ENCODE measurements at places on chromosomes 5 and 9.

DNA sequence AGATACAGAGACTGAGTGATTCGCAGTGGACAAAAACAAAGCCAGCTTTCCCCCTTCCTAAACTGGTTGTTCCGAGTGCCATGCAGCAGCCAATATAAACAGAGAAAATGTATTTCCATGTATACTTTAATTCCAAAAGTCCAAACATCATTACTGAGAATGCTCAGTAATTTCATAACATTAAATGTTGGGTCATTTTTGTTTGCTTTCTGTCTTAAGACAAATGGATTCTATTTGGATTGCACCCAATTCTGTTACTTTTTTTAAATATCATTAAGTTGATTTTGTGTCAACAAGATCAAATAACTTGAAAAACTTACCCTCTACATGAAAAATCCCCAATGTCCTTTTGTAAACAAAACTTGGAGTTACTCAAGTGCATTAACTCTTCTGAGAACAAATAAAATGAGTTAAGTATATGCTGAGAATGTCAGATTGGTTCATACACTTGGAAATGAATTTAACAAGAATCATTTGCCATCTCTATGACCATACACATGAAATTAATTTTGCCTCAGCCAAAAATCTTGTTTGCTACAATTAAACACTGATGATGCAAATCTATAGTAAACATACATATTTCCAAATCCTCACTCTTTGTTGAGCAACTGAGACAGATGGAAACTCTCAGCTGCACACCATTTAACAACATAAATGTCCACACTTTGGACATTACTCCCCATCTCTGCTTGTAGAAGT, 19.4 kb downstream of the LURAP1L start:
- DNase-seq, result no peak

DNA sequence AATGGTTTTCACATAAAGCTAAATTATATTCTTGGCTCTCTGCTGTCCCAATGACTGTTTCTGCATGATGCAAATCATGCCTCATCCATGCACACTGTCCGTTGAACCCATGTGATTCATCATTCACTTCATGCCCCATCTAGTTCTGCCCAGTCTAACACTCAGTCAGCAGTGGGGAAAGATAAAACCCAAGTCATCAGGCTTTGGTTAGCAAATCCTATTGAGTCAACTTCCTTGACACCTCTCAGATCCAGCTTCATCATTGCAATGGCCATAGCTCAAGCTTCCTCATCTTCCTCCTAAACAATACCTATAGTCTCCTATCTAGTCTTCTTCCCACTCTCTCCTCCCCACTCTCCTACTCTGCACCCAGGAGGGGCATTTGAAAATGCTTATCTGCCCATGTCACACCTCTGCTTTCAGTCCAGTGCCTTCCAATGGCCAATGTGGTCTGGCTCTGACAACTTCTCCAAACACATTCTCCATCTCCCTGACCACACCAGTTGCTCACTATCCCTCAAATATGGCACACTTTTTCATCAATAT, 266.0 kb upstream of the TRIM32 start:
- no peak for DNase-seq

- no peak for DNase-seq
Observed at GRCh38 chr5:76425146-76425545, 22.1 kb downstream of the IQGAP2 start.

DNA sequence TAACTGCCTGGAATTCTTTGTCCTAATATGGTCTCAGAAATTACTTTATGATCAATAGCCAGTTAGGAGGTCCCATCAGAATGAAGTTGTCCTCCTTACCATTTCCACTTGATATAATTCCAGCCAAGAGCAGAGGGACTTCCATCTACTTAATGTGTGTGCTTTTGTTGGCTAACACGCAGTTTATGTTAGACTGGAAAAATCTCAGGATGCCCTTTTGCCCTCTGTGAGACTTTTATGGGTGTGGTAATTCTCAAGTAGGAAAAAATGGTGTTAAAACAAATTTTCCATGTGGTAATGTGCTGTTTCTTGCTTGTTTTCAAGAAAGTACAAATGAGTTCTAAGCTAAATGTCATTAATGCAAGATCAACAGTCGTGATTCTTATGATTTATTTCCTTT, 327.1 kb downstream of the MTRR start:
- no peak for DNase-seq

DNA sequence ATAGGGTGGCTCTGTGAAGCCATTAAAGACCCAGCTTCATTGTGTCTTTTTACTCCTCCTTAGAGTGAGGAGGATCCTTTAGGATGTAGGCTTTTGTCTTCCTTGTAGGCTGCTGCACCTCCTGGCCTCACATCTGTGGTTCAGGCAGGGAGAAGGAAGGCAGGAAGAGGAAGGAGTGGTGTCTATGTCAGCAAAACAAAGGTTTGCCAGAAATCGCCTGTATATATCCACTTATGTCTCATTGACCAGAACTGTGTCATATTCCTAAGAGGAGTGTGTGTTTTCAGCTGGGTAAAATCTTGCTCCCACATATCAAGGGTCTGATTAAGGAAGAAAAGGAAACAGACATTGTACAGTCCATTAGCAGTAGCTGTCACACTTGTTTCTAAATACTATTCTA, 213.8 kb downstream of the ARHGAP26 start:
- DNase-seq, result no peak

DNA sequence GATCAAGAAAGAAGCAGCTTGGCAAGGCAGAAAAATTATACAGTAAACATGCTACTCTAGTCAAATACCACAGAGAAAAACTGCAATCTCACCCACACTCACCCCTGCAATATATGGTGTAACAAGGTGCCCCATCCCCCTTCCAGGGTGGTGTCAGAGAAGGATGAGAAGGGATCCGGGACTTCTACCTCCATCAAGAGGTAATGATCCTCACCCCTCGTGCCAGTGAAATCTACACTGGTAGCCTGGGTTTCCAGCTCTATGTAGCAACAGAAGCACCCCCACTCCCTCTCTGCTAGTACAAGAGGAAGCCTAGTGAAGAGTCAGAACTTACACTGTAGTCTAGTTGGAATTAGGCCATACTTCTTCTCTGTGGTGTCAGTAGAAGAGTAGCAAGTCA, 18.9 kb downstream of the SLCO4C1 start:
- DNase-seq, result no peak

- DNase-seq, result no peak
Observed at GRCh38 chr5:165858118-165858517, 2352.7 kb downstream of the MAT2B start.

DNA sequence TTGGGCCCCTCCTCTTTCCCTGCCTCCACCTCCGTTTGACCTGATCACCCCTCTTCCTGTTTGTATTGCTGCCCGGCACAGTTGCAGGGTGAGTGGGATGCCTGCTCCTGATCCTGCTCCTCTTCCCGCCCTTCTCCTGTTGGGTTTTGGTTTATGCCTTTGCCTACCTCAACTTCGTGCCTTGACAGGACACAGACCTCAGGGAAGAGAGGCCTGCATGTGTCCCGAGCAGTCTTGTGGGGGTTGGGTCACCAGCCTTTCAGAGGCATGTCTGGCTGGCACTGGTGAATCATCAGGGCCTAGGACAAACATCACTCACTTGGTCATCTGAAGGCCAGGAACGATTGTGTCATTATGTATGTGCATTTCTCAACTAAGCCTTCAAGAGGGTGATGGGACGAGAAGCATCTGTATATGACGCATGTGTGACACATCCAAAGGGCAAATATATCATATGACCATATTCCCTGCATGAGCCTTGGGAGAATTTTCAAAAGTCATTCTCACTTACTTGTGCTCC, 56.9 kb downstream of the NPR3 start:
- DNase-seq, result no peak

DNA sequence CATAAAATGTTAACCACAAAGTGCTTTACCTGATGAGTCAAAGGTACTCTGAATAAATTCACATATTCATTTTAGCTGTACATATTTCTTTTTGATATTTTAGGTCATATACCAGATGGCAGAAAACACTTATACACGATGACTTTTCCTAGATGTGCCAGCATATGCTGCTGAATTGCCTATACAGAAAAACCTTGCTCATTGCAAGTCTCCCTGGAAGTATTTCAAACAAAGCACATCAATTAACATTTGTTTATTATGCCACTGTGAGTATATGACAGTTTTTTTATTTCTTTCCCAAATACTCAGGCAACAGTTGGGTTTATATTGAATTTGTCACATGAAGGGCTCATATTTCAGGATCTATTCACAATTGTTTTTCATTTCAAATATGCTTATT, 180.8 kb downstream of the TMEM232 start:
- DNase-seq, result no peak

DNA sequence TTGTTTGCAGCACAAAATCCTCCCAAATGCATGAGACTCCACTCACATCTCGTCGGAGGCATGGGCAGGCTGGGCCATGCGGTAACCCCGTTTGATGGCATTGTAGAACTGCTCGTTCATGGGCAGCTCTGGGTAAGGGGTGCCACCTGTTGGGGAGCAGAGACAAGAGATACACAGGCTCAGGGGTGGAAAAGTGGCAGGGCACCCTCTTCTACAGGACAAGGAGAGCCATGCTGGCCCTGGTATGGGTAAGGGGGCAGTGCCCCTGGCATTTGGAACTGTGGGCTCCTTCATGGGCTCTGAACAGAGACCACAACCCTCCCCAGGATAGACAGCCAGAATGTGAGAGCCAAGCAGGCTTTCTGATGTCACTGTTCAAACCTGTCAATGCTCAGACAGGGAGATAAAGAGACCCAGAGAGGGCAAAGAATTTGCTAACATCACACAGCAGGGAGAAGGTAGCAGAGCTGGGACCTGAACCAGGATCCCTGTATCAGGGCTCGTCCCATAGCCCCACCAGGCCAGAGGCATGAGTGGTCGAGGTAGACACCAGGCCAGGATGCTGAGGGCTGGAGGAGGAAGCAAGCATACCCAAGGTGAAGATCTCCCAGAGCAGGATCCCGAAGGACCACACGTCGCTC, 33.2 kb upstream of the CSF1R start:
- DNase-seq, result no peak

GRCh38 chr9:35605351-35606137, 482 bp downstream of the TESK1 start:
- no peak for DNase-seq

- DNase-seq, result no peak
Observed at GRCh38 chr5:88808153-88808552, 74.8 kb downstream of the MEF2C start.

DNA sequence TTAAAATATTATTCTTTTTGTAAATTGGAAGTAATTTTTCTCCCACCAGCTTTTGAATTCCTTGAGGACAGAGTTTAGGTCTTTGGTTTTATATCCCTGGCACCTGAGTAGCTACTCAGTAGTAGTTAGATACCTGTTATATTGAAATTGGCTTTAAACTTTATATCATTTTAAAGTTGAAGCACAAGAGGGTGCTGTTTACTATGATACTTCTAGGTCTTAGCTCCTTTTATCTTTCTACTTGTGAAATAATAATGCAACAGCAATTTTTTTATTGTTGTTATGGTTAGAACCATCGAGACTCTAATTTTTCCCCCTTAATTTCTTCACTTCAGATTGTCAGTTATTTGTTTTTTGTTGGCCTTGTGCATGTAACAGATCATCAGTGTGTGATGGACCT, 46.3 kb downstream of the AP3S1 start:
- DNase-seq, result no peak

GRCh38 chr9:113467183-113467582, 3.7 kb downstream of the RGS3 start:
- no peak for DNase-seq

Data from activated naive CD4-positive, alpha-beta T cell (primary cell).